ENCODE measurements at places on chromosomes 3 and 15. TPM values are rescaled to one million over a fixed set of nuclear protein-coding genes. Genes with fewer than 3 reads are reported as not detected.

The SEMA4B gene
- polyA plus RNA-seq: 44.4 TPM

The CGNL1 gene
- polyA plus RNA-seq: 65.3 TPM

The PPM1L gene
- polyA plus RNA-seq: 6.9 TPM

The LYZL4 gene
- polyA plus RNA-seq: not detected

DNA sequence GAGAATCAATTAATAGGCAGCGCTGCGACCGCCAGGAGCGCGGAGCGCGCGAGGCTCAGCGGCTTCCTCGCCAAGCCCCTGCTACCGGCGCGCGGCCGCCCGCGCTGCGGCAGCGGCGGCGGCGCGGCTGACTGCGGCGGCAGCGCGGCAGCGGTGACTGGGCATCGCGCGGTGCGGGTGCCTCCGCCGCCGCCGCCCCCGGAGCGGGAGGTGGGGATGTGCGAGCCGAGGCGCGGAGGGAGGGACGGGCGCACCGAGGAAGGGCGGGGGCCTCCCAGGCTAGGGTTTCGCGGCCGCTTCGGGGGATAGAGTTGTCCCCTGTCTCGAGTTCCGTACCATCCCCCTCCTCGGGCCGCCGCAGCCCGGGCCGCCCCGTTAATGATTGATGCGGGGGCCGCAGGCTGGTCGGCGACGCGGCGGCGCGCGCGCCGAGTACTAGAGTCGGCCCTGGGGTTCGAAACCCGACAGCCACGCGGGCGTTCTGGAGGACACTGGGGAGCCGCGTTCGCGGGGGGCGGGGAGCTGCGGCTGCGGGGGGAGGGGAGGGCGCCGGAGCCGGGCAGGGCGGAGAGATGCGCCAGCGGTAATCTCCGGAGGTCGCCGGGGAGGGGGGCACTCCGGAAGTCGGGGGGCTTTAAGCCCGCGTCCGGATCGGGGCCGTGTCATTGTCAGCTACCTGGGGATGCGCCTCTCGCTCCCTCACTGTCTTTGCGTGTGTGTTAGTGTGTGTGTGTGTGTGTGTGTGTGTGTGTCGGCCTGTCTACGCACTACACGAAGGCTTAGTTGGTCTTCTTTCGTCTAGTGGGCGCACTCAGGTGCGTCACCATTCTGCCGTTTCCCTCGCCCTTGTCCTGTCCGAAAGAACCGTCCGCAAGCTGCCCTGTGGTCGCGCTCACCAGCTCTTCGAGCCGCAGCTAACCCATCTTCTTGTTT, at the start of gene PAQR9:
Gene PAQR9, minus strand, starts transcription at position 159 of the 933 bp plus-strand sequence. CDS start 338 bp downstream, outside the sequence.
- DNase-seq: no peak

DNA sequence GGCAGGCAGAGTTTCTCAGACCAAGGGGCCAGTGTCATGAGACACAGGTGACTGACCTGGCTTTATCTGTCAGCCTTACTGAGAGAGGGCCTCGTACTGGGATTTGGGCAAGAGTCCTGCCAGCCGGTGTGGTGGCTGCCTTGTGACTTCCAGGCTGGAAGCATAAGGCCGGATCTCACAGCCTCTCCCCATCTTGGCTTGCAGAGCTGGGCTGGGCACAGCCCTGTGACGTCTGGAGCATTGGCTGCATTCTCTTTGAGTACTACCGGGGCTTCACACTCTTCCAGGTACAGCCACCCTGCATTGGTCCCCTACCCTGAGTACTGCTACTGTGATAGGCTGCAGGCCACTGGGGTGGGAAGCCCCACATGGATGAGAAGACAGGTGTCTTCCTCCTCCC, 12.1 kb downstream of the CLK3 start:
- DNase-seq: no peak

- DNase-seq: no peak
These were observed 88.5 kb downstream of the EEFSEC start for GRCh38 chr3:128241741-128242140.

GRCh38 chr3:15823092-15823491, 25.3 kb upstream of the ANKRD28 start:
- DNase-seq: no peak

GRCh38 chr15:42503825-42504224, 8.4 kb downstream of the SNAP23 start:
- no peak for DNase-seq

- DNase-seq: no peak
These were observed 17.2 kb upstream of the SEC13 start for GRCh38 chr3:10338164-10338470.

GRCh38 chr3:126542340-126543241, 16.1 kb downstream of the C3orf22 start:
- no peak for DNase-seq

DNA sequence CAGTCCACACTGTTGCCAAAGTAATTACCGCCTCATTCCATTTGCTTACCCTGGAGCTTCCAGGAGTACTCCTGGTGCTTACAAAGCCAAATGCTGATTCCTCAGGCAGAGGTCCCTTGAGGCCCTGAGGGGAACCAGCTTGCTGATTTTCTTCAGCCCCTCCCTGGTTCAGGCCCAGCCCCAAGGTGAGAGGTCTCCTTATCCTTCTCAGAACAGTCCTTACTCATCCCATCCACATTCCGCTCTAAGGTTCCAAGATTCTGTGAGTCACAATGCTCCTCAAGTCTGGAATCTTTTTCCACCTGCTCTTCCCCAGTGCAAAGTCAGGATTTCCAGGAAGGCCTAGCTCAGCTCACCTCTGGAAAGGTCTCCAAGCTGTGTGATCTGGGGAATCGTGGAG, 1.8 kb upstream of the ATP10A start:
- no peak for DNase-seq

GRCh38 chr3:128805772-128806171, 73.6 kb upstream of the ACAD9 start:
- DNase-seq: no peak
